MCF 10A (cell line): ENCODE measurements at places on chromosomes 12 and 14. TPM values are rescaled to one million over a fixed set of nuclear protein-coding genes. Genes with fewer than 3 reads are reported as not detected.

CLEC2B gene
- 1.8 and 2.2 TPM in 2 replicates for total RNA-seq

NPFF gene
- not detected in 2 replicates for total RNA-seq

CORO1C gene
- 130 and 141 TPM in 2 replicates for total RNA-seq

GCH1 gene
- 7.1 and 8.6 TPM in 2 replicates for total RNA-seq

RERGL gene
- total RNA-seq = 0.37 TPM in 1 of 2 replicates, not detected in the other

BDKRB2 gene
- total RNA-seq = 1.4 and 2.8 TPM in 2 replicates

IL25 gene
- total RNA-seq = not detected in 2 replicates

STRN3 gene
- total RNA-seq = 36.6 and 40.7 TPM in 2 replicates

SDS gene
- total RNA-seq = not detected in 2 replicates

- H3K4me1 ChIP-seq = no peaks in the 10 kb centered on the region
- H3K36me3 ChIP-seq = no peaks in the 10 kb centered on the region
Observed at GRCh38 chr14:82414853-82415539, 881.3 kb upstream of the SEL1L start.

DNA sequence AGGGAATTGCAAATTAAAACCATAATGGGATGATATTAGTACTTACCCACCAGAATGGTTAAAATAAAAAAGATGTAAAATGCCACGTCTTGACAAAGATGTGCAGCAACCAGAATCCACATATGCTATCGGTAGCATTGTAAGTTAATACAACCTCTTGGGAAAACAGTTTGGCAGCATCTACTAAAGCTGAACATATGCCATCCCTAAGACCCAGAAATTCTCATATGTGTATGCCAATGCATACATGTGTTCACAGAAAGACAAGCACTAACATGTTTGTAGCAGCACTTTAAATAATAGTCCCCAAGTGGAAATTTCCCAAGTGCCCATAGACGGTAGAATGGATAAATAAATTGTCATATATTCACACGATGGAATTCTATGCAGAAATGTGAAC, 28.3 kb upstream of the SLC5A8 start:
- no peaks in the 10 kb centered on the region for H3K27me3 ChIP-seq
- H3K4me1 ChIP-seq = no peaks in the 10 kb centered on the region
- H3K27ac ChIP-seq = no peak overlapping the region

DNA sequence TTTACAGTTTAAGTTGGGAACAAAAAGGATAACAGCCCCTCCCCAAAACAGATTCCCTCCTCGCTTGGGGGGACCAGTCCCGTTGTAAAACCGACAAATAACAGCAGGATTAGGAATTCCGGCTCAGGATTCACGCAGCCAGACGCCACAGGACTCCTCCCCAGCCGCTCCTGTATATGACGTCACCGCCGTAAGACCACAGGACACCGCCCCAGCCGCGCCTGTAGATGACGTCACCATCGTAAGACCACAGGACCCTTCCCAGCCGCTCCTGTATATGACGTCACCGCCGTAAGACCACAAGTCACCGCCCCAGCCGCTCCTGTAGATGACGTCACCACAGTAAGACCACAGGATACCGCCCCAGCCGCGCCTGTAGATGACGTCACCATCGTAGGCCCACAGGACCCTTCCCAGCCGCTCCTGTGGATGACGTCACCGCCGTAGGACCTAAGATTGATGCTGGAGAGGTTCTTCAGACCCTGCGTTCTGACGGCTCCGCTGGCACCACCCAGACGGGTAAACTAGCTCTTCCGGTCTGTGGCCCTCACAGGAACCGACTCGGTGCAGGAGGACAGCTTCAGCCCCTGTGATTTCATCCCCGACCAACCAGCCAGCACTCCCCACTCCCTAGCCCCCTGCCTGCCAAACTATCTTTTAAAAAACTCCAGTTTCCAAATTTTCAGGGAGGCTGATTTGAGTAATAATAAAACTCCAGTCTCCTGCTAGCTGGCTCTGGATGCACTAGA, 43.9 kb upstream of the FBRSL1 start:
- peaks cover 42% of the 10 kb centered on the region for H3K27me3 ChIP-seq
- DNase-seq = no peak
- no peak overlapping the region for H3K4me3 ChIP-seq
- no peak overlapping the region for H3K27ac ChIP-seq
- no peaks in the 10 kb centered on the region for H3K36me3 ChIP-seq

- DNase-seq = no peak
- H3K4me1 ChIP-seq = peaks cover 26% of the 10 kb centered on the region
- no peak overlapping the region for H3K27ac ChIP-seq
- H3K4me3 ChIP-seq = no peak overlapping the region
- no peaks in the 10 kb centered on the region for H3K27me3 ChIP-seq
Observed at GRCh38 chr14:95508377-95508776, 8.1 kb downstream of the SYNE3 start.

GRCh38 chr12:52058631-52059361, 7.6 kb downstream of the NR4A1 start:
- no peaks in the 10 kb centered on the region for H3K27me3 ChIP-seq
- no peak for DNase-seq

GRCh38 chr14:96217376-96217913, 12.8 kb downstream of the BDKRB2 start:
- no peaks in the 10 kb centered on the region for H3K27me3 ChIP-seq
- no peak overlapping the region for H3K4me3 ChIP-seq
- peaks cover 9% of the 10 kb centered on the region for H3K36me3 ChIP-seq
- H3K27ac ChIP-seq = no peak overlapping the region

GRCh38 chr12:58425481-58426392, 484.4 kb downstream of the ATP23 start:
- H3K27me3 ChIP-seq = no peaks in the 10 kb centered on the region
- peak; percentile 85 for DNase-seq
- peak overlapping the region; percentile 97 for H3K27ac ChIP-seq
- peaks cover 45% of the 10 kb centered on the region for H3K4me1 ChIP-seq
- peak overlapping the region; percentile 37 for H3K4me3 ChIP-seq

DNA sequence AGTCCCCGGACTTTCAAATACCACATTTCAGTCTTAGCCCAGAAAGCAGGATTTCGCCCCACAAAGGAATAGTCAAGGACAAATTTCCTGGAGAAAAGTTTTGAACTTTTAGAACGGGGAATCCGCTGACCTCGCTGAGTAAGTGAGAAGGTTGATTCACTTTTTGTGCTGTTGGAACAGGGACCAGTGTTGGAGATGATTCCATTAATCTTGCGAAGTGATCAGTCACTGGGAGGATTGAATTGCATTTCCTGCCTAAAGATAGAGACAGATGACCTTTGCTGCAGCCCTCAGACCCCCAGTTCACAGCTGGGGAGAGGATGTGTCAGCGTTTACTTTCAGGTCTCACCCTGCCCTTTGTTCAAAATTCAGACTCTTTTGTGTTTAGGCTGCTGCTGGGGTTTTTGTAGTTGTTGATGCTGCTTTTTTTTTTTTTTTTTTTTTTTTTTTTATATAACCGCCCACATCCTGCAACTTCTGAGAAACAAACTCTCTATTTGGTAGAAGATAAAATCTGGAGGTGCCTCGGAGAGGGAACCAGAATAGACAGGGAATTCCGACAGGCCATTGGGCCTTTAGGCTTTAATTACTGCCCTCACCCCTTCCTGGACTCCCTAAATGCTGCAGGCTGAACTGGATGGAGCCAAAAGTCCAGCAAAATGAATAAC, 9.8 kb upstream of the KDM2B start:
- H3K36me3 ChIP-seq = peaks cover 7% of the 10 kb centered on the region
- no peak overlapping the region for H3K27ac ChIP-seq
- no peaks in the 10 kb centered on the region for H3K4me1 ChIP-seq

DNA sequence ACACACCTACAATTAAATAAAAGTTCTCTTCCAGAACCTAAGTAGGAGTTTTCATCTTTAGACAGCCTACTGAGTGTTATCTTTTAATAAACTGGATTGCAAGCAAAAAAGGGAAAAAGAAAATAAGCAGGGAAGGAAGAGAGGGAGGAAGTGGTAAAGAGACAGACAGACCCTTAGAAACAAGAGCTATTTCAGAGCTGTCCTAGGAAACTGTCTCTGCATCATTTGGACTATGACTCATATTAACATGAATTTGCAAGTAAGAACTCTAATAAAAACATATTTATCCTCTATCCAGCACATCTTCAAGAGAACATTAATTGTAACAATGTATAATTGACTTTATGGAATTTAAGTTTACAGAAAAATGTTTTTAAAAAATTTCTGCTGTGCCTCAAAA, 438.8 kb upstream of the USP15 start:
- H3K36me3 ChIP-seq = no peaks in the 10 kb centered on the region
- no peaks in the 10 kb centered on the region for H3K27me3 ChIP-seq
- H3K27ac ChIP-seq = no peak overlapping the region
- no peak overlapping the region for H3K4me3 ChIP-seq

- H3K4me1 ChIP-seq = peaks cover 27% of the 10 kb centered on the region
- H3K4me3 ChIP-seq = no peak overlapping the region
- no peaks in the 10 kb centered on the region for H3K36me3 ChIP-seq
- H3K27me3 ChIP-seq = no peaks in the 10 kb centered on the region
Observed at GRCh38 chr14:61358554-61359226, 37.3 kb downstream of the PRKCH start.

GRCh38 chr14:106848330-106849121, 1322.1 kb downstream of the TMEM121 start:
- peaks cover 41% of the 10 kb centered on the region for H3K4me1 ChIP-seq
- H3K36me3 ChIP-seq = peaks cover 6% of the 10 kb centered on the region
- H3K27ac ChIP-seq = peak overlapping the region; percentile 95
- peak overlapping the region; percentile 83 for H3K4me3 ChIP-seq
- H3K27me3 ChIP-seq = no peaks in the 10 kb centered on the region
- peak; percentile 85 for DNase-seq

DNA sequence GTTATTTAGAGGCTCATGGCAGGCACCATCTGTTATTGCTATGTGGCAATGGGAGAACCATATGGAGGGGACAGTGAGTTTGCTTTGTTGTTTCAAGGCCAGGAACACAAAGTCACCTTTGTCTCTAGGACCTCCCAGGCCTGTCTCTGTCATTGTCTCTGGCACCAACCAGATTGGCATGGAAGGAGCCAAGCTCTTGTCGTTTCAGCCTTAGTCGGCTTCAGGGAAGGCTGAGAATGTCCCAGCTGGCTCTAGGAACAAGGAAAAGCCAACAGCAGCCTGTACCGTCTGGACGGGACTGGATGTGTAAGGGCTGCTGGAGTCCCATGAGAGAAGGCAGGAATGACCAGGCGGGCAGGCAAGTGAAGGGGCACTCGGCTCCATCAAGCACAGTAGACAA, 29.2 kb downstream of the RPH3A start:
- no peak overlapping the region for H3K27ac ChIP-seq
- H3K36me3 ChIP-seq = no peaks in the 10 kb centered on the region
- no peaks in the 10 kb centered on the region for H3K4me1 ChIP-seq
- no peak for DNase-seq

DNA sequence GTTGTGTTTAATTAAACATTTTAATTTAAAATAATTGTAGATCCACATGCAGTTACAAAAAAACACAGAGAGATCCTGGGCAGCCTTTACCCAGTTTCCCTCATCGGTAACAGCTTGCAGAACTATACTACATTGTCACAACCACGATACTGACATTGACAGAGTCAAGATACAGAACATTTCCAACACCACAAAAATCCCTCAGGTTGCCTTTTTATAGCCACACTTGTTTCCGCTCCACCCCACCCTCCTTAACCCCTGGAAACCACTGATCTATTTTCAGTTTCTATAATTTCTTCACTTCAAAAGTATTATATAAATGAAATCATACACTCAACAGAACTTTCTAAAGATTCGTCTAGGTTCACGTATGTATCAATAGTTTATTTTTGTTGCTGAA, 458.8 kb upstream of the SOX5 start:
- no peak overlapping the region for H3K27ac ChIP-seq
- H3K4me3 ChIP-seq = no peak overlapping the region
- H3K36me3 ChIP-seq = no peaks in the 10 kb centered on the region
- DNase-seq = no peak
- H3K27me3 ChIP-seq = no peaks in the 10 kb centered on the region

GRCh38 chr12:48183091-48183875, at the start of gene CCDC184:
TSS of gene CCDC184 (plus strand) at chr12:48183644. CDS start at chr12:48184123, 479 bp downstream.
- no peak within 1 kb of the TSS for H3K27ac ChIP-seq
- no peak for DNase-seq
- no peaks in the 10 kb centered on the region for H3K36me3 ChIP-seq
- H3K4me1 ChIP-seq = peaks cover 5% of the 10 kb centered on the region

- H3K4me3 ChIP-seq = no peak overlapping the region
- no peaks in the 10 kb centered on the region for H3K4me1 ChIP-seq
- no peaks in the 10 kb centered on the region for H3K27me3 ChIP-seq
- peaks cover 7% of the 10 kb centered on the region for H3K36me3 ChIP-seq
Observed at GRCh38 chr12:87383680-87384079, 645.5 kb downstream of the C12orf50 start.

- H3K4me1 ChIP-seq = peaks cover 12% of the 10 kb centered on the region
- no peak overlapping the region for H3K27ac ChIP-seq
- H3K27me3 ChIP-seq = no peaks in the 10 kb centered on the region
- no peak overlapping the region for H3K4me3 ChIP-seq
- H3K36me3 ChIP-seq = no peaks in the 10 kb centered on the region
Observed at GRCh38 chr12:74488134-74488533, 49.5 kb upstream of the ATXN7L3B start.
